ENCODE measurements at places on chromosomes 12 and 14.

GRCh38 chr12:64585104-64585503, 25.2 kb upstream of the RASSF3 start:
- DNase-seq = peak; percentile 26

GRCh38 chr14:102902086-102902485, 20.4 kb upstream of the AMN start:
- no peak for DNase-seq

DNA sequence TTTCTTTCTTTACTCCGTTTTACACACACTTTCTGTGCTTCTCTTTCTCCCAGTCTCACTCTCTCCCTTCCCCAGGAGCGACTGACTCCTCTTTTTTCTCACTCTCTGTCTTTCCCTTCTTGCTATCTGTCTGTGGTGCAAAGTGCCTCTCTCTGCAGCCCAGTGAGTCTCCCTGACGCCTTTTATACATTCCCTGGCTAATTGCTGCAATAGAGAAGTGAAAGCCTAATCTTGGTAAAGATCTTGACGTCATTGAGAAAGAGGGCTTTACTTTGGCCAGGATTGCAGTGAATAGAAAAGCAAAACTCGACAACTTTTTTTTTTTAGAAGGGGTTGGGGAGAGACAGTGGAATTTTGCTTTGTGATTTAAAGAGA, 706 bp upstream of the DIO2 start:
- DNase-seq = peak; percentile 83

- DNase-seq = no peak
Observed at GRCh38 chr14:92236243-92236900, 86.6 kb upstream of the SLC24A4 start.

DNA sequence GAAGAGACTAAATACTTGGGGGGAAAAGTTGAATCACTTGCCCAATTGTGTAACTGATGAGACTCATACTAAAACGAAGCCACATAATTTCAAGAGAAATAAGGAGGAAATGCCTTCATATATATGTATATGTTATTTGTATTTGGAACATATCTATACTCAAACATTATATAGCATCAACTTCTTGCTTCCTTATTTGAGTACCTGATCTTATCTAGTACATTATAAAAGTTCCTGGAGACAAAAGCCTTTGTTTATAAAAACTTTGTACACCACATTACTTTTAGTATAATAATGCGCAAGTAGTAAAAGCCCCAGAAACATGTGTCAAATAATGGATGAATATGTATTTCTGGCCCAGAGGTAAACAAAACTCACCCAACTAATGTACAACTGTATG, 92.0 kb downstream of the SLC2A13 start:
- DNase-seq = no peak

GRCh38 chr14:83883732-83884131, 1646.2 kb upstream of the FLRT2 start:
- peak; percentile 12 for DNase-seq

- DNase-seq = no peak
Observed at GRCh38 chr12:96053476-96054243, 18.3 kb upstream of the LTA4H start.

- DNase-seq = no peak
Observed at GRCh38 chr14:89690139-89690538, 264.4 kb downstream of the EFCAB11 start.

DNA sequence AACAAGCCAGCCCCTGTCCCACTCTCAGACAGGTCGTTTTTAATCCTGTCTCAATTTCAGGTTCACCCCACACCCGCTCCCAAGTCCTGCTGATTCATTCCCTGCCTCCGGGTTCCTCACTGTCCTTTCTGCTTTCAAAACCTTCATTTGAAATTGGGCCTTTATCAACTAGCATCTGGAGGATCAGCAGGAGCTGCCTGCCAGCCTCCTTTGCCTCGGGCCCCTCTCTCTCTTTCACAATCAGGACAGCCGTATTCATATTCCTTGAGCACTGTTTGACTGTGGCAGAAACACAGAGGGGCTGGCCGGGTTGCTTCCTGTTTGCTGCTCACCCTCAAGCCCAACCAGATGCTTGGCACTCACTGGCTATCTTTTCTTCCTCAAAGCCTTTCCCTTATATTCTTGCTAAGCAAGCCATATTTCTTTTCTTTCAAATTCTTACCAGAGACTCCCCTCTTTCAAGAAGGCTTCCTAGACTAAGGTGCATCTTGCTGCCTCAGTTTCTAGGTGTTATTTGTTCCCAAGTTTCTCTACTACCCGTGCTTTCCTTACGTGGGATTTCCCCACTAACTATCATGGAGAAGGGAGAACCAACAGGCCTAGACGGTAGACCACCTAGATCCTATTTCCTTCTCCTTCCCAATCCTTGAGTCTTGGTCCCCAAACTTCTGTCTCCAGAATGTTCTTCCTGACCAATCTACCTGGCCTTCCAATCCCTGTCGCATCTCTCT, 3.0 kb downstream of the GALNT6 start:
- DNase-seq = peak; percentile 68

DNA sequence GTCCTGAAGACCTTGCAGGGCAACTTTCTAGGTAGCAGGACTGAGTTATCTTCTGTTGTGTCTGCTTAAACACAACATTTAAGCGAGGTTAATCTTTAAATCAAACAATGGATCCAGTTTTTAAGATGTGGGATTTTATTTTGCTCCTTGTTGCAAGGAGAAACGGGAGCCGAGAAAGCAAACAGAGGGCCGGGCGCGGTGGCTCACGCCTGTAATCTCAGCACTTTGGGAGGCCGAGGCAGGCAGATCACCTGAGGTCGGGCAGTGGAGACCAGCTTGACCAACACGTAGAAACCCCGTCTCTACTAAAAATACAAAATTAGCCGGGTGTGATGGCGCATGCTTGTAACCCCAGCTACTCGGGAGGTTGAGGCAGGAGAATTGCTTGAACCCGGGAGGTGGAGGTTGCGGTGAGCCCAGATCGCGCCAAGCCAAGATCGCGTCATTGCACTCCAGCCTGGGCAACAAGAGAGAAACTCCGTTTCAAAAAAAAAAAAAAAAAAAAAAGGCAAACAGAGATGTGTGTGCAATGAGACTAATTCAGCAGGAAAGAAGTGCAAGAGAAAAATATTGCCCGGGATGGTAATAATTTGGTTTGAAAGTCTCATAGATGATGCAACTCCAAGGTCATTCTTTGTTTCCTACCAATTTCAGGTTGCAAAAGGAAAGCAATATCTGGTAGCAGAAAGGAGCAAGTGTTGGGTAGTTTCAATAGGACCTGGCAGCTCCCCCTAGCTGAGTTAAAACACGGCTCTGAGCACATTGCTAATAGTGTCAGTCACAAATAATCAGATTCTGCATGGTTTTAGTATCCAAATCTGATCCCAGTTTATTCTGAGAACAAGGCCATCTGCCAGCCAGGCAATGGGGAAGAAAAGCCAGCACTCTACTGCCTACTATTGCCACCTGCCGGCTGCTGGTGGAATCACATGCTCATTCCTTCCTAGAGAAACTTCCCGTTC, 141.4 kb downstream of the PPM1H start:
- DNase-seq = peak; percentile 82

DNA sequence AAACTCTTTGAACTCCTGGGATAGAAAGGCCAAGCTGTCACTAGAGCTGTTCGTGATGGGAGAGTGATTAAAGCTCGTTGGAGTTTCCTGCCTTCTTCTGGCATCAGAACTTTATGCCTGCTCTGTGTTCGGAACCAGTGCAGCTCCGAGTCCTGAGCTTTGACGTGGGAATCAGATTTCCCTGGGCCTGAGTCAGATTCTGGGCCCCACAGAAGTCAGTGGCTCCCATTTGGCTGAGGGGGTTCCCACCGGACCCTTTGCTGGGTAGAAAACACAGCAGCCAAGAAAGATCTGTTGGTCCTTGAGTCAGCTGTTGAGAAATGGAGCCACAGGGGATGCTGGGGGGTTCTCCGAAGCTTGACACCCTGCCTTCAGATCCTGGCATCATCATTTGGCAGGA, 238.0 kb downstream of the CHST11 start:
- no peak for DNase-seq

GRCh38 chr14:100329233-100330006, 6.3 kb downstream of the SLC25A47 start:
- no peak for DNase-seq

- no peak for DNase-seq
Observed at GRCh38 chr14:70701610-70702009, 59.9 kb downstream of the TTC9 start.

GRCh38 chr12:49347311-49348193, 864 bp downstream of the DNAJC22 start:
- peak; percentile 84 for DNase-seq

DNA sequence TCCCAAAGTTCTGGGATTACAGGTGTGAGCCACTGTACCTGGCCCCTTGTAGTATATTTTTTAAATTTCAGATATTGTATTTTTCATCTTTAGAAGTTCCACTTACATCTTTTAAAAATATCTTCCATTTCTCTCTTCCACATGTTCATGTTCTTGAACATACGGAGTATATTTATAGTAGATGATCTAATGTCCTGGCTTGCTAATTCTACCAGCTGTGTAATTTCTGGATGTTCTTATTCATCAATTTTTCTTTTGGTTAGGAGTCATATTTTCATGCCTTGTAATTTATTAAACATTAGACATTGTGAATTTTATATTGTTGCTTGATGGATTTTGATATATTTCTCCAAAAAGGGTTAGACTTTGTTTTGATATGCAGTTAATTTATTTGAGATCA, 30.8 kb downstream of the NTN4 start:
- no peak for DNase-seq

GRCh38 chr14:93788543-93789227, 400 bp upstream of the PRIMA1 start:
- no peak for DNase-seq

- no peak for DNase-seq
Observed at GRCh38 chr12:26056335-26056734, 68.5 kb downstream of the BHLHE41 start.

DNA sequence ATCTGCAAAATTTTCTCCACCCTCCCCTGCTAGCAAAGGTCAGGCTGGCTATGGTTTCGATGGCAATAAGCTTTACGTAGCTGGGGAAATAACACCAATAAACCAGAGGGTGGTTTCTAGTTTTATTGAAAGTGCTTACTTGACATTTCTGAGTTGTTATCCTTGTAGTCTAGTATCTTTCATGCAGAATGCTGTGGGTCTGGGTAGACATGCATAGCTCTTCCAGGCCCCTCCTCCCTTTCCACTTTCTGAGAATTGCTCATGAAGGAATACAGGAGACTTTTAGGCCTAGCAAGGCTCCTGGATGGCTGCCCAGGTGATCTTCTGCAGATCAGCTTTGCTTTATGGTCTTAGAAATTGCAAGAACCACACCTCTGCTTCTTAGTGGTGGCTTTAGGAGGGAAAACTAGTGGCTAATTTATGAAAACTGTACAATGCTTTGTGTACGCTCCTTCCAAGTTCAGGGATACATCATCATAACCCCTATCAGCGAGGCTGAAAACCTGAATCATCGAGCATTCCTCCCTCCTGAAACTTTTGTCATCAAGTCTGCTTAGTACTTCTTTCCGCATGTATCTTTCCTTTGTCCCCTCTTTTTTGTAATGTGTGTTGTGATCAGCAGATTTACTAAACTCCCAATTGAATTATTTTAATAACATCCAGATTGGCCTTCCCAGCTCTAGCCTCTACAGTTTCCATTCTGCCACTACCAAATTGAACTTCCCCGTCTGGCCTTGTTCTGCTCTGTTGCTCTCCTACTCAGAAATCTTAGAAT, 473.0 kb downstream of the RAD51B start:
- DNase-seq = peak; percentile 44

DNA sequence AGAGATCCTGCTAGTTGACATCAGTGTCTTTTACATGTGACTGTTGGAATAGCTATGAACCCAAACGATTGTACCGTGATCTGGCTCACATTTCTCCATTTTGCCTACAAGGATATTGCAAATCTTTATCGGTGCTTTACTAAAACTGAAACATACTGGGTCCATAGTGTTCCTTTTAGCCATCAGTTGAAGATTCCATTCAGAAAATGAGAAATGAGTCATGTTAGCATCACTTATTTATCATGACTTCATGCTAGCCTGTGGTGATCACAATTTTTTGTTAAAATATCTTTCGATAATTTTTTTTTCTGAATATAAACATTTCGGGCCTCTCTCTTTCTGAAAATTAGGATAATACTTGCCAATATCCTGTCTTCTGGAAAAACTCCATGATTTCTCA, 210.3 kb downstream of the EGLN3 start:
- no peak for DNase-seq

DNA sequence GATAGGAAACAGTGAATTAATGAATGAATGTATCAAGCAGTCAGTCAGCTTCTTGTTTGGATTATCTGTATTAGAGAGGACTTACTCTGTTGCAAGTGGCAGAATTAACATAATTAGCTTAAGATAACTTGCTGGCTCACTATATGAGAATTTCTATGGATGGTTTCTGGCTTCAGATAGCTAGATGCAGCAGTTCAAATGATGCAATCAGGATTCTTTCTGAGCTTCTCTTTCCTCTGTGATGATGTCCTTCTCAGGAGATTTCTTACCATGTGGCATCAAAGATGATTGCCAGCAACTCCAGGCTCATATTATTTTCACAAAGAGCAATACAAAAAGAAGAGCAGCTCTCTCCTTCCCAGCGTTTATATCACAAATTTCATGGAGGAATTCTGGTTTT, 30.7 kb downstream of the FRMD6 start:
- peak; percentile 63 for DNase-seq

GRCh38 chr12:3464561-3464960, 26.4 kb upstream of the PRMT8 start:
- DNase-seq = no peak

- DNase-seq = no peak
Observed at GRCh38 chr12:65192963-65193516, 23.7 kb downstream of the LEMD3 start.

GRCh38 chr12:122943196-122943595, 23.1 kb downstream of the ABCB9 start:
- no peak for DNase-seq

GRCh38 chr14:90722590-90722989, 93.6 kb downstream of the TTC7B start:
- no peak for DNase-seq

DNA sequence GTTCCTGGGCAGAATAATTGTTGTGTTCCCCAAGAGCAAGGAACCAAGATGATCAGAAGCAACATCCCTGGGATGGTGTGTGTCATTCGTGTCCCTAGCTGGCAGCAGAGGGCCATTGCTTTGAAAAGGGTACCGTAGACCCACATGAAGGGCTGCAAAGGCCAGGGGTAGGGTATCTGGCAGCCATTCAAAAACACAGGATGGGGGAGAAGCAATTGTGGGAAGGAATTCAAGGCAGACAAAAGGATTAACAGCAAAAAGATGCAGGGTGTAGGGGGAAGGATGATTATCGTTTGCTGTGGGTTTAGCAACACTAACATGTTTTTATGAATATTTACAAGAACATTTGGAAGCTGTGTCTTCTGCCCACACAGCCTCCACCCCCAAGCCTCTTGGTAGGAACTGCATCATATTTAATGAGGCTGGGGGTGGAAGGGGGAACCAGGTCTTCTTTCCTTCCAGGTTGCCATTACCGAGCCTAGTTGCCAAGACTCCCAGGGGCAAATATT, 169.0 kb upstream of the G2E3 start:
- DNase-seq = no peak

- DNase-seq = peak; percentile 32
Observed at GRCh38 chr12:109873653-109874052, 6.7 kb downstream of the GLTP start.
